ENCODE measurements at places on chromosomes 11 and 22. TPM values are rescaled to one million over a fixed set of nuclear protein-coding genes. Genes with fewer than 3 reads are reported as not detected.

MRGPRE gene
- not detected for polyA plus RNA-seq

DUSP8 gene
- polyA plus RNA-seq, result 12.7 TPM

FBLN1 gene
- polyA plus RNA-seq, result 9.0 TPM

NNMT gene
- polyA plus RNA-seq, result 28.0 TPM

MRE11 gene
- polyA plus RNA-seq, result 6.7 TPM

MMP12 gene
- 31.6 TPM for polyA plus RNA-seq
